ENCODE measurements at places on chromosomes 7 and 10. TPM values are rescaled to one million over a fixed set of nuclear protein-coding genes. Genes with fewer than 3 reads are reported as not detected.

BUB3 gene
- total RNA-seq: 158 TPM

ATRNL1 gene
- total RNA-seq: 0.07 TPM

SH2B2 gene
- total RNA-seq: 0.35 TPM

FAM25C gene
- 0.92 TPM for total RNA-seq

- DNase-seq: no peak
Observed at GRCh38 chr7:82345886-82346285, 97.7 kb downstream of the CACNA2D1 start.

DNA sequence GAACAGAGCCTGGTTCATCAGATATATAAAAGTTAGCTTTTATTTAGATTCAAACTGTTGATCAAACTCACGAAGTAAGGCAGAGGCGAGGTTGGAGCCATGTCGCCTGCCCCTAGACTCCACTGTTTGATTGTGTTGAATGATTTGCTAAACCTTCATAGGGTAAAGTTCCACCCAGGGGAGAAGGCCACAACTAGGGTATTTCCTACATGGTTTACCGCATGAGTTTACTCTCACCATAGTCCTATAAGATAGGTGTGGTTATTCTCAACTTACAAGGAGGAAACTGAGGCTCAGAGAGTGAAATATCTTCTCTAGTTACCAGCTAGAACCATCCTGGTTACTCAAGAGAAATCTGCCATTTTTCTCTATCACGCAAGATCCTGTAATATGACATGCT lies 31.8 kb downstream of the ARHGAP22 start:
- no peak for DNase-seq

DNA sequence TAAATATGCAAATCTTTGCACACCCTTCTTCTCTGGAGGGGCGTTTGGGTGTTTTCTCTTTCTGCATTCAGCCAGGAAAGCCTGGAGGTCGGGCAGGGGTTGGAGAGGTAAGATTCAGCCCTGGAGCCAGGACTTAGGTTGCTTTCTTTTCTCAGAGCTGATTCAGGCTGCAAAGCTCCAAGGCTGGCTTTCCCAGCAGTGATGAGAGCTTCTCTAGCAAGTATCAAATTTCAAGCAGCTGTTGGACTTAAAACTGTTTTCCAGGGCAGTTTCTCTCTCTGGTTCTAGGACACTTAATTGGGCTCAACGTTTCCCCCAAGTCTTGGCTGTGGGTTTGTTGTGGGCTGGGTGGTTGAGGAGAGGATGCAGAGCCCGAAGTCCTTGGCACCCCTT lies 608 bp downstream of the AKR1B10 start:
- DNase-seq: peak; percentile 40

- DNase-seq: no peak
Observed at GRCh38 chr10:103877861-103878260, 22.5 kb upstream of the SH3PXD2A start.

- no peak for DNase-seq
Observed at GRCh38 chr10:1858547-1858946, 121.2 kb upstream of the ADARB2 start.

DNA sequence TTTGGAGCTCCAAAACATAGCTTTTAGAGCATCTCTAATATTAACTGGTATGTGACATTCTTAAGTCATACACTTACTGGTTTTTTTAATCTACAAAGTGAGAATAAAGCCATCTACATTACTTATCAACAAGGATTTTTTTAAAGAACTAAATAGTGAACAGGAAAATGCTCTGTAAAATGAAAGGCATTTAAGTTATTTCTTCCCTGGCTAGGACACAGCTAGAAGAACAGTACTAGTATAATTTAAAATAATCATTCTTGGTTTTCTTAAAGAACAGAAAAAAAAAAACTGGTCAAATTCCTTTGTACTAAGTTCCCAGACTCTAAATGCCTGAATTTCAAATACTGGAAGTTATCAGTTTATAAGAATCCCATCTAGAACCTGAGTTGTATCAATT lies 139.5 kb downstream of the SRPK2 start:
- DNase-seq: no peak

DNA sequence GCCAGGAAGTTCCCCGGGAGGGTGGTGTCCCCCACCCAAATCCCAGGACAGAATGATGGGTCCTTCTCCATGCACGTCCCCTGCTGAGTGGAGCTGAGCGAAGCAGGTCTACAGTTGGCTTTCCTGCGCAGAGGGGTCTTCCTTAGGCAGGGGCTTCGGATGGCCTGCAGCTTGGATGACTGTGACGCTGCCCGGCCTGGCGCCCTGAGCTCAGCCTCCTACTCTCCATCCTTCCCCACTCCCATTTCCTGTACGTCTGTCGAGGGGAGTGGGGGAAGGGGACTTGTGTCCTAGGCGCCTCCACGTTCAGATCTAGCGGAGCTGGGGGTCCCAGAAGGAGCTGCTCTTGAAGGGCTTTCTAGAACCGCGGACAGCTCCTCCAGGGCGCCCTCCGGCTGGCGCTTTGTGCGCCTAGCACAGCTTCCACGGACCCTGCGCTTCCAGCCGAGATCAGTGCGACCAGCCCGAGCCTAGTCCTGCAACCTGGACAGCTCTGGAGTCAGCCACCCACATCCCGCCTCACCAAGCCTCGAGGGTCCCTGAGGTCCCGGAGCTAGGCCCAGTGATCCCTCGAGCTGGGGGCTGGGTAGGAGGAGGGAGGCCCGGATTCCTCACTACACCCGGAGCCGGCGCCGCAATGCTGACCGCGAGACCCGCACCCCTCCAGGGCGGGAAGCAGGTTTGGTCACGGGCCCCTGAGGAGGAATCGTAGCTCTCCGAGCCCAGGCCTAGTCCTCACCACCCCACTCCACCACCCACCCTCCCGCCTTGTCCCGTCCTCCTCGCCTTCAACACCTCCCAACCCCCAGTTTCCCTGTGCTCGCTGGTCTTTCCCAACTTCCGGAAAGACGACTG lies 1.9 kb downstream of the GRID1 start:
- no peak for DNase-seq

- no peak for DNase-seq
Observed at GRCh38 chr7:52565974-52566373, 469.5 kb upstream of the POM121L12 start.

- no peak for DNase-seq
Observed at GRCh38 chr7:32153006-32153405, 82.8 kb upstream of the PDE1C start.

DNA sequence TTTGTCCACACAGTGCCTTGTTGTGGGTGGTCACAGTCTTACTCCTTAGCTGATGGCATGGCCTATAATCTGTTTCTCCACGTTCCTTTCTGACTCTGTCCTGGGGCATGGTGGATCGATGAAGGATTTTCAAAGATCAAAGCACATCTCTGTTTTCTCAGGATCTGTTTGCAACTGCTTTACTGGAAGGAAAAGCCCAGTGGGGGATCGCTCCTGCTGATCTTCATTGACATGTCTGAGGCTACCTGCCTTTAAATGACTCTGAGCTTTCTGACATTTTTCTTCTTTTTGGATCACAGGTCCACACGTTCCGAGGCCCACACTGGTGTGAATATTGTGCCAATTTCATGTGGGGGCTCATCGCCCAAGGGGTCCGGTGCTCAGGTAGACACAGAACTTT lies 68.0 kb upstream of the PRR15 start:
- no peak for DNase-seq

- DNase-seq: no peak
Observed at GRCh38 chr7:140260352-140261104, 83.7 kb upstream of the KDM7A start.

DNA sequence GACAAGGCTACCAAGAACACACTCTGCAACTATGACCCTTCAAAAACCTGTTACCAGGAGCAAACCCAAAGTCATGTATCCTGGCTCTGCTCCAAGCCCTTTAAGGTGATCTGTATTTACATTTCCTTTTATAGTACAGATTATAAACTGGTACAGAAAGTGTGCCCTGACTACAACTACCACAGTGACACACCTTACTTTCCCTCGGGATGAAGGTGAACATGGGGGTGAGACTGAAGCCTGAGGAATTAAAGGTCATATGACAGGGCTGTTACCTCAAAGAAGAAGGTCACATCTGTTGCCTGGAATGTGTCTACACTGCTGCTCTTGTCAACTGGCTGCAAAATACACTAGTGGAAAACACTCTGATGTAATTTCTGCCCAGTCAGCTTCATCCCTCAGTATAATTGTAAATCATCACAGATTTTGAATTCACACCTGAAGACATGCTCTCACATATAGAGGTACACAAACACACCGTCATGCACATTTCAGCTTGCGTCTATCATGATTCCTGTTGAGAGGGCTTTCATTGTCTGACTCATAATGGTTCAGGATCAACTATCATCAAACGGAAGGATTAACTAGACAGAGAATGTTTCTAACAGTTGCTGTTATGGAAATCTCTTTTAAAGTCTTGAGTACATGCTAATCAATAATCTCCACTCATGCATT lies 318.3 kb downstream of the NXPH1 start:
- no peak for DNase-seq

GRCh38 chr10:32950591-32951108 lies 7.4 kb downstream of the ITGB1 start:
- no peak for DNase-seq

DNA sequence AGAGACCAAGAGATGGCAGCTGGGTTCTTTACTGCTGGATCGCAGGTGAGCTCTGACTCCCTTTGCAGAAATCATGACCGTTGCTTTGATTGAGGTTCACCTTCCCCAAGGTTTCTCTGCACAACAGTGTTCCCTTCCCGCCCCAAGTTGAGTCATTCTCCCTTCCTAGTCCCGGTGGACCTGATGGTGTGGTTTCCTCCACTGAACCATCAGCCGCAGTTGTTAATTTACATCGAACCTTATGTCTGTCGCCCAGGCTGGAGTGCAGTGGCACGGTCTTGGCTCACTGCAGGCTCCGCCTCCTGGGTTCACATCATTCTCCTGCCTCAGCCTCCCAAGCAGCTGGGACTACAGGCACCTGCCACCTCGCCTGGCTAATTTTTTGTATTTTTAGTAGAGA lies 5.8 kb downstream of the ZSCAN25 start:
- peak; percentile 60 for DNase-seq
